ENCODE measurements at places on chromosomes 13 and 19. TPM values are rescaled to one million over a fixed set of nuclear protein-coding genes. Genes with fewer than 3 reads are reported as not detected.

The KLK14 gene
- polyA plus RNA-seq: 0.38 TPM

The OR10H5 gene
- 0.04 TPM for polyA plus RNA-seq

The KLK2 gene
- not detected for polyA plus RNA-seq

The CACNG7 gene
- not detected for polyA plus RNA-seq

The ZNF442 gene
- polyA plus RNA-seq: not detected

The HAUS5 gene
- 12.7 TPM for polyA plus RNA-seq
